ENCODE measurements at places on chromosomes 6 and 20.

- DNase-seq, result no peak
These were observed 14.1 kb upstream of the JAG1 start for GRCh38 chr20:10687895-10688294.

- DNase-seq, result no peak
These were observed 17.2 kb upstream of the DST start for GRCh38 chr6:56659721-56660380.

- DNase-seq, result no peak
These were observed 115.9 kb downstream of the FYN start for GRCh38 chr6:111757342-111757741.

- no peak for DNase-seq
These were observed 373.4 kb upstream of the AGPAT4 start for GRCh38 chr6:161647234-161647633.
